ENCODE measurements at places on chromosomes 12 and 14. TPM values are rescaled to one million over a fixed set of nuclear protein-coding genes. Genes with fewer than 3 reads are reported as not detected.

The AHNAK2 gene
- 5.5 TPM for total RNA-seq

The SLC4A8 gene
- total RNA-seq = 0.35 TPM

The APOLD1 gene
- total RNA-seq = 1.5 TPM

The NOVA1 gene
- 0.25 TPM for total RNA-seq

The AGAP2 gene
- total RNA-seq = 0.83 TPM

The SYT1 gene
- total RNA-seq = 0.91 TPM

The P2RX7 gene
- total RNA-seq = 3.5 TPM

The BEGAIN gene
- total RNA-seq = 0.70 TPM

The SLC7A7 gene
- 6.1 TPM for total RNA-seq

The ZNF891 gene
- 0.78 TPM for total RNA-seq

The GLT1D1 gene
- total RNA-seq = 15.9 TPM

The ACSM4 gene
- not detected for total RNA-seq

The RTL1 gene
- not detected for total RNA-seq

The KCNMB4 gene
- total RNA-seq = 0.65 TPM

All from left lobe of liver (tissue), 2 donors.